HS-27A (cell line): ENCODE measurements at places on chromosomes 5 and 9.

DNA sequence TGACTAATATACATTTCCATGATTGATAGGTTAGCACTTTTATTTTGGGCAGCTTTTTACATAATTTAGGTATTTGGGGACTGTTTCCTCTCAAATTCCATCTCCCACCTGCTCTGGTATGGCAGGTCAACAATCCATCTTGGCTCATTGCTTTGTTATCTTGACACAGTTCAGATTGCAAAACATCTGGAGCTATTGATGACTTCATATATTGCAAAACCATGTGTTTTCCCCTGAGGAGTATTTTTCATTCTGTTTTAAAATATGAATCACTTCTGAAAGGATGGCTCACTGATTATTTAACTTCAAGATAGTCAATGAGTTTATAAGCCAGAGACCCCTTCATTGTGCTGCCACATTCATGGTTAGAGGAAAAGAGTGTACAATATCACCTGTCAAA, 1206.0 kb upstream of the C9orf72 start:
- no peak for DNase-seq

DNA sequence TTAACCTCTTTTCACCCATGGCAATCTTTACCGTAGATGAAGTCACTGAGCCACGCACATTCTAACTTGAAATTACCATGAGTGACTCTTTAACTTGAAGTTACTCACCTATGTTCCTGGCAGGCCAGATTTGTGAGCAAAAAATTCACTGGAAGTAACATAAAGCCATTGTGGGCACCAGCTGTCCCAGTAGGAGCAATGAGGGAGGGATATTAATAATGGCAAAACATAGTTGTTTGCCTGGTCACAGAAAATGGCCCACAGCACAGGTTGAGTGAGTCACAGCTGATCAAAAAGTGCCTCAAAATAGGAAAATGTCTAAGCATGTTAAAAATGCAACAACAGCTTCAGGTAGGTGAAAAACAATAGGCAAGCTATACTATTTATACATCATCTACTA, 146.6 kb downstream of the EFNA5 start:
- no peak for DNase-seq

- no peak for DNase-seq
These were observed 35.7 kb upstream of the SLC36A2 start for GRCh38 chr5:151383011-151383410.

GRCh38 chr5:116436674-116437350, 137.8 kb downstream of the SEMA6A start:
- DNase-seq: no peak

DNA sequence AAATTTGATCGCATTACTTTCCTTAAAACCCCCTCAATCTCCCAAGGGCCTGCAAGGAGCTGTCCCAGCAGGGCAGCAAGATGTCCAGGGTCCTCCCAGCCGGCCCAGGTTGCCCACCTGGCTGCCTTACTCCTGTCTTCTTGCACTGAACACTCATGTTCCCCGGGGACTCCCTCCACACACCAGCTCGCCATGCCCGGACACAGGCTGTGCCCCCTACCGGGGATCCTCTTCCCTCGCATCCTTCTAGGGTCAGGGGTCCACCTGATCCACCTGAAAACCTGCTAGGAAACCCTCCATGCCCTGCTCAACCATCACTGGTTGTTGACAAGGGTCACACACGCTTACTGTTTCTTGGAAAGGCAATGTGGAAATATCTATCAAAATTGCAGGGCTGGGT, 172.0 kb upstream of the MSX2 start:
- DNase-seq: no peak

DNA sequence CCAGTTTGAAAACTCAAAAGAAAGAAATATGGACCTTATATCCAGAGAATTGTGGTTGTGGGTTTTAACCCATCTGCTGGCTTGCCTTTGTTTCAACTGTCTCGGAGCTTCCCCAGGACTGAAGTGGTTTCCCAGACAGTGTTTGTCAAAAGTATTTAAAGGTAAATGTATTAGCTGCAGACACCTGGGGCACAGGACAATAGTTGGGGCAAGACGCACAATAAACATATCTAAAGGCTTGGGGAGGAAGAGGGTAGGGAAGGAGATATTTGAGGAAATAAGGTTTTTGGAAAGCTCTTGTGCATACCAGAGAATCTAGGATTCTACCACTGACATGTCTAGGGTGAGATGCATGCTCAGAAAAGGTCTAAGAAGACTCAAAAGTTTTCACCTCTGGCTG, 99.0 kb downstream of the ADAMTS2 start:
- DNase-seq: no peak

DNA sequence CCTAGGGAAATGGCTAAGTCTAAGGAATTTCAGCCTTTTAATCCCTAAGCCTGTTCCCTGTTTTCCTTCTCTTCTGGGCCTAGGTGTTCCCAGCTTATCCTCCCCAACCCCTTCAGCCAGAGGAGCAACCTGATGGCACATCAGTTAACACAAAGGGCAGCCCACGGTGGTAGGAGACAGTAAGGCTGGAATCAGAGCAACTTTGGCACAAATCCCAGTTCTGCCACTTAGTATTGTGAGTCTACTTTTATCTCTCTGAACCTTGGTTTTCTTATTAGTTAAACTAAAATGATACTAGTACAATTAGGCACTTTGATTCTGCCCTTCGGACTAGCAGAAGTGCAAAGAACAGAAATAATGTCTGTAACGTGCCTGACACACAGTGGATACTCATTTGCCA, 246.8 kb downstream of the SAXO1 start:
- DNase-seq: no peak

DNA sequence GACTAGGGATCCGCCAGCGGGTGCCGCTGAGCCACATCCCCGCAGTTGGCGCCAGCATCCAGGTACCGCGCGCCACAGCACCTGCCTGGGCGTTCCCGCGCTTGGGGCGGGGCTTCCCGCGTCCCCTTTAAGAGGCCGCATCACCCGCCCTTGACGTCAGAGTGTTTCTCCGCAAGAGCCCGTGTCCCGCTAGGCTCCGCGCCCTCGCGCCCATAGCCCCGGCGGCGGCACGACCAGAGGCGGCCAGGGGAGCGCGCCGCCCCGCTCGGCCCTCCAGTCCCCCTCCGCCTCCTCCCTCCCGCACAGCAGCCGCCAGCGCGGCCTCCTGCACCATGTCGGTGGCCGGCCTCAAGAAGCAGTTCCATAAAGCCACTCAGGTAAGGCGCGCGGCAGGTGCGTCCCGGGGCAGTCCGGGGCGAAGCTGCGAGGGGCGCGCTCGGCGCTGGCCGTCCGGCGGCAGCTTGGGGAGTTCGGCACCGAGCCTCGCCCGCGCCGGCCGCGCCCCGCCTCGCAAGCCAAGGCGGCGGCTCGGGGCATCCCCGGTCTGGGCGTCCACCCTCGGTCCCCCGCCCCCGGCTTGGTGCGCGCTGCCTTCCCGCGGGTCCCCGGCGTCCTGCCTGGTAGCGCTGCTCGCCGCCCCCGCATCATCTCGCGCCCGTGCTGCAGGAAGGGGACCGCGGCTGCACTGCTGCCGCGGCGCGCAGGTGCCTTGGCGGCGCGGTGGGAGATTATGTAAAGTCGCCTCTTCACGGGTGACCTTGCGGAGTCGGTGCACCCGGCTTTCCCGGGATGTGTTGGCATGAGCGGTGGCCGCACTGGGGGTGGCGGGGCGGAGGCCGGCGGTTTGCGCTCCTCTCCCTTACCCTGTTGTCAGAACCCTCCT, at the start of gene SH3GL2:
Gene SH3GL2 (plus strand): TSS at position 156 of the 883 bp plus-strand sequence.
- no peak for DNase-seq

DNA sequence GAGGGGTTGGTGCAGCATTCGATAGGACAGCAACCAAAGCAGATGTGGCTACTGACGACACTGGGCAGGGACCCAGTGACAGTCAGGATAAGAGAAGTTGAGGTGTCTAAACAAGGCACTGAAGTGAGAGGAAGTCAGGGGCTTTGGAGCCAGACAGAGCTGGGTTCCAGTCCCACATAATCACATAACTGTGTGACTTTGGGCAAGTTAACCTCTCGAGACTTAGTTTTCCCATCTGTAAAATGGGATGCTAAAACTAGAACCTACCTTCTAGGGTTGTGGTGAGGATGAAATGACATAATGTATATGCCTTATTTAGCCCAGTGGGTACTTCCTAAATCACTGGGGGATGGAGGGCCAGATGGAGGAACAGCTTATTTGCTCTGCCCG, 3.1 kb downstream of the ANGPTL2 start:
- no peak for DNase-seq

DNA sequence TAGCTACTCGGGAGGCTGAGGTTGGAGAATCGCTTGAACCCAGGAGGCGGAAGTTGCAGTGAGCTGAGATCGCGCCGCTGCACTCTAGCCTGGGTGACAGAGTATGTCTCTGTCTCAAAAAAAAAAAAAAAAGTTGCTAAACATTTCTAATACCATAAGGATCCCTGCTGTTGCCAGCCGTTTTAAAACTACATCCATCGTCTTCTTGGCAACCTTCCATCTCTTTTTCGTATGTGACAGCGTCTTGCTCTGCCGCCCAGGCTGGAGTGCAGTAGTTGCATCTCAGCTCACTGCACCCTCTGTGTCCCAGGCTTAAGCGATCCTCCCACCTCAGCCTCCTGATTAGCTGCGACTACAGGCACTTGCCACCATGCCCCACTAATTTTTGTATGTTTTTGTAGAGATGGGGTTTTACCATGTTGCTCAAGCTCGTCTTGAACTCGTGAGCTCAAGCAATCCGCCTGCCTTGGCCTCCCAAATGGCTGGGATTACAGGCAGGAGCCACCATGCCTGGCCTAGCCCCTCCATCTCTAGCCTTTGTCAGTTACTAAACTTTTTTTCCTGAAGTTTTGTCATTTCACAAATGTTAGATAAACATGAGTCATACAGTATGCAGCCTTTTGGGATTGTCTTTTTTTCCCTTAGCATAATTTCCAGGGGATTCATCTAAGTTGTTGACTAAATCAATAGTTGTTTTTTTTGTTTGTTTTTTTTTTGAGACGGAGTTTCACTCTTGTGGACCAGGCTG, 13.5 kb downstream of the NSD1 start:
- DNase-seq: no peak

DNA sequence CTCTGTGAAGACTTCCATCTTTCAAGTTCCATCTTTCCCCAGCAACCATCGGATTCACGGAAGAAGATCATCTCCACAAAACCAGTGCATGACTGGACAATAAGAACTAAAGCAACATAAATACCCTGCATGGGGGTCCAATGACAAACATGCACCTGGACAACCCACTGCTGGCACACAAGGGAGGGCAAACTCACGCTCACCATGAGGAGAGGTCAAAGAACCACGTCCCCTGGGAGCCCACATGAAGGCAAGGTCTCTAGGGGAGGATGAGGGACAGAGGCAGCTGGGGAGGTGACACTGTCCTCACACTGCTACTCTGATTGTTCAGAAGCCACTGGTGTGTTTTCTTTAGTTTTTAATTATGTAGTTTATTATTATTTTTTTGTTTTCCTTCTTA, 190.8 kb downstream of the MED10 start:
- DNase-seq: no peak

DNA sequence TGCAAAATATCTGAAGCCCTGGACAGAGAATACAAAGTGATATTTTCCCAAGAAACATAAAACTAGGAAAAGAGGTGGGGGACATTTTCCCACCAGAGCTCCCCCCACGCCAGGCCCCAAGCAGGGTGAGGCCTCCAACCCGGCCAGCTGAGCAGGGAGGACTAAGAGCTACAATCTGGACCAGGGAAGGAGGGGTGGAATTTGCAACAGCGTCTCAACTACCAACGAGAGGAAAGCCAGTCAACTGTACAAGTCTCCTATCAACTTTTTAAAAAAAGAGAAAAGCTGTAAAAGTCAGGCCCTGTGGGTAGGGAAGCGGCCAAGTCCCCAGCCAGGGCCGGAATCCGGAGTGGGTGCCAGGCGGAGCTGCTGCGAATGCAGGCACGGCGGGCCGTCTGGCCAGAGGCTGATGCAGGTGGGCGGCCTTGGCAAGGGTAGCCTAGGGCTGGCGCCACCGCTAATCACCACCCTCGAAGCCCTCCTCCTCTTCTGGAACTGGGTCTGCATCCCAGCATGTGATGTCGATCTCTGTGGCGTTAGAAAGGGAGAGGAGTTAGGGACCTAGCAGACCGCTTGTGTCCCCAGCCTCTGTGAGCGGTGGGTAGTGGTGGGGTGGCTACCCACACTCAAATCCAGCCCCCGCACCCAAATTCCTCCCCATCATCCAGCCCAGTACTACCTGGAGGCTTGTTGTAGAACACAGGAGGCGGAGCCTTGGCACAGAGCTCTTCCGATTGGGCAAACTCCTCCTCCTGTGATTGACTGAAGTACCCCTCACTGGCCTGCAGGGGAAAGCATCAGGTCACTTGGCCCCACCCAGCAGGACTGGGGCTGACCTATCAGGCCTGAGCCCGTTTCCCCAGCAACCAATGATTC, 10.6 kb downstream of the PRR7 start:
- peak; percentile 46 for DNase-seq

DNA sequence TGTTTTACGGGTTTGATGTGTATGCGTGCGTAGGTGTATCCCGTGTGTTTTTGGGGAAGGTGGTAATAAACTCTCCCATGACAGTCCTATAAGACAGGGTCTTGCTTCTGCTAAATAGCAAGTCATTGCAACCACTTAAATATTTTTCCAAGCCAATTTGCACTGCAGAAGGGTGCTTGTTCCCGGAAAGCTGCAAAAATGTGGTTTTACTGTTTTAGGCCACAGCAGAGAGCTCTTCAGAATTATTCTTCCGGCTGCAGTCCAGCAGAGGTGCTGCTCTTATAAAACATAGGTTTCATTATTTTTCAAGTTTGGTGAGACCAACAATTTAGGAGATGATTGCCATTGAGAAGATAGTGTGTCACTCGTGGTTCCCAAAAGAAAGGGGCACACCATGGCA, 192.8 kb downstream of the NTRK2 start:
- no peak for DNase-seq

DNA sequence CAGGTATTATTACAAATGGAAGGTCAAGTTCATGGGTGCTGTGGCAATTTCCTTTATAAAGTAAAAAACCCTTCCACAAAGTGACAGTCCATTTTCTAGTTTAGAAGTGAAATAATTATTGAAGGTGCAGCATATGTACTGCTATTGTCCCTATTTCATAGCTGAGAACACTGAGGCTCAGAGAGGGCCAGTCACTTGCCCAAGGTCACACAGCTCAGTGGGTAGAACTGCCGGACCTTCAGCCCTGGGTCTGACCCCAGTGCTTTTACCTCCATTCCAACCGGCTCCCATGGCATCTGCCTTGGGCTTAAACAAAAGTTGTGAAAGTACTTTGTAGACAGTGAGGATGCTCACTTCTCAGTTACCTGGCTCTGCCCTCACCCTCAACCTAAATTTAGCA, 150.6 kb upstream of the SMIM23 start:
- no peak for DNase-seq

DNA sequence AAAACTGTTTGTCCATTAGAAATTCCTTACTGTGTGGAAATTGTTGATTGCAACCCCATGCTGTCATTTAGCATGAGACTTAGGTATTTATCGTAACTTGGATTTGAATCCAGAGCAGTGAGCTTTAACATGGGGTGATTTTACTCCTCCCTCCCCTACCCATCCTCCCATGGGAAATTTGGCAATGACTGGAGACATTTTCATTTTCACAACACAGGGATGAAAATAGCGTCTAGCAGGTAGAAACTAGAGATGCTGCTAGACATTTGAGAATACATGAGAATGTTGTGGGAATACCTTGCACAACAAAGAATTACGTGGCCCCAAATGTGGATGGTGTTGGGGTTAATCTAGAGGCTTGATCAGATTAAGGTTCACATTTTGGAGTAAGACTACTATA, 191.3 kb upstream of the MPDZ start:
- no peak for DNase-seq
